Fibroblast of villous mesenchyme (primary cell): ENCODE measurements at places on chromosomes 5 and 9. TPM values are rescaled to one million over a fixed set of nuclear protein-coding genes. Genes with fewer than 3 reads are reported as not detected.

GRCh38 chr9:82332018-82332773, 343.6 kb downstream of the SPATA31D1 start:
- DNase-seq = peak; percentile 64

CDC20B gene
- total RNA-seq = not detected in 2 replicates

DNA sequence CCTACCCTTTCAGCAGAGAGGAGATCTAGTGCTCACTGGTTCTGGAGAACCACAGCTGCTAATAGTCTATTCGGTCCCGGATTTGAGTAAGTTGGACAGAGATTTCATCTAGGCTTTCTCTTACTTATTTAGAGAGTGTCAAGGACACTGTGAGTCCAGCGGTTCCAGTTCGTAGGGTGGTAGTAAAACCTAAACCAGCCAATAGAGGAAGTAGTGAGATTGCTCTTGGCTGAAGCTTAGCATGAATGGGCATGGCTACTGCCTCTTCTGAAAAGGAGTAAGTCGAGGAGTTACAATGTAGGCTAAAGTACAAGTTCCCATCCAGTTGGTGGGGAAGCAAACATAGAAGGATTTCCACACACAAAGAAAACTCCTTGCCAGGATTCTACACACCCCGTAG, 109.6 kb upstream of the MOCS2 start:
- no peak for DNase-seq

GRCh38 chr5:155013526-155013925, at the start of gene KIF4B:
Gene KIF4B (plus strand): TSS chr5:155013755. CDS start chr5:155013860, 105 bp downstream.
- no peak for DNase-seq

FSTL4 gene
- total RNA-seq = under 0.01 TPM in 1 of 2 replicates, not detected in the other

DNA sequence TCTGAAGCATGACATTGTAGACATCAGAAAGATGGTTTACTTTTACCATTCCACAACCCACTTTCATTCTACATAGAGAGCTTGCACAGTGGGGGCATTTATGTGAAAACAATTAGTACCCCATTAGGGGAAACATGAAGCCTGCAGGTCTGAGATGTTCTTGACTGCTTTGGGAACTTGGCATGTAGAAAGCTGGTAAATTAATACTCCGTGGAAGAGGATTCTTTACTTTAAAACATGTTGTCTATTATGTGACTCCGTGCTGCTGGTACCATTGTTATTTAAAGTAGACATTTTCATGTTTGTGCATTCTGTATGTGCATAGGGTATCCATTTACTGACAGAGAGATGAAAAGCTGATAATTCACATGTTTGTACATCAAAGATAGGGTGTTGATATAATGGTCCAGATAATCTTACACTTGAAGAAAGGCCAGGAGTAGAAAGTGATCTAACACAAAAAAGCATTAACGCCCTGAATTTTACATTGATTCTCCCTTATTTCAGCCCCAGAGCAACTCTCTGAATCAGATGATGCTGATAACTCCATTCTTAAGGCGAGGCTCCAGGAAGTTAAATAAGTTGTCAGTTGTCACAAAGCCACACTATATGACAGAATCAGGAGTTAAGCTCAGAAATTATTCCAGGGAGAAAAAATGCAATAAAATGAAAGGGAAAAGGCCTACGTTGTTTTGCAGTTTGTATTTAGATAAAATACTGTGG, 50.1 kb upstream of the CD180 start:
- no peak for DNase-seq

DNA sequence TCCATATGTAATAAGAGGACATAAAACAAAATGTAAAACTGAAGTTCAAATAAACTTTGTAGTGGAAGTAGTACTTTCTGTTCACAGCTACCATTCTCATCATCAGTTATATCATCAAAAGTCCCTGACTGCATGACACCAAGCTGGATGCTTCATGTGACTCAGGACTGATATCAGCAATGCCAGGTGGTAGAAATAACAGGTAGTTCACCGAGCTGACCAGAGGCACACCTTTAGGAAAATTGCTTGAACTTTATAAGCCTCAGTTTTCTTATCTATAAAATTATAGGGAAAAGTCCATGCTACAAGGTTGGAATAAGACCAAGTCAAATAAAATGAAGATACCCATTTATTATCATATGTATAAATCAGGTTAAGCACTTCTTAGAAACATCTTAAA, 124.9 kb upstream of the PTGER4 start:
- no peak for DNase-seq

DNA sequence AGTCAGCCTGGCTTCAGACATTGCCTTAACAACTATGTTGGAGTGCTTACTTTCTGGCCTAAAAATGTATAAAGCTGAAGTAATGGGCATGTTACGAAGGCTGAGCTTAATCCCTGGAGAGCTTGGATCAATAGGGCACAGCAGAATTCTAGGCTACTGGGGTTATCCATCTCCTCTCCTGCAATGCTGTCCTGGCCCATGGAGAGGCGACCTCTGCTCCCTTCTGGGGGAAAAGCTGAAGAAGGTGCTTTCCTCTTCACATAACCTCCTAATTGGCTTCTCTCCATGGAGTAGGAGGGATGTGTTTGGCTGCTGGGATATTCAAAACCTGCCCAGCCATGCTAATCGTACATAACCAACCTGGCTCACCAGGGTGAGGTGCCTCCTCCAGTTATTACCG, 403.5 kb downstream of the DMRT2 start:
- DNase-seq = no peak

DNA sequence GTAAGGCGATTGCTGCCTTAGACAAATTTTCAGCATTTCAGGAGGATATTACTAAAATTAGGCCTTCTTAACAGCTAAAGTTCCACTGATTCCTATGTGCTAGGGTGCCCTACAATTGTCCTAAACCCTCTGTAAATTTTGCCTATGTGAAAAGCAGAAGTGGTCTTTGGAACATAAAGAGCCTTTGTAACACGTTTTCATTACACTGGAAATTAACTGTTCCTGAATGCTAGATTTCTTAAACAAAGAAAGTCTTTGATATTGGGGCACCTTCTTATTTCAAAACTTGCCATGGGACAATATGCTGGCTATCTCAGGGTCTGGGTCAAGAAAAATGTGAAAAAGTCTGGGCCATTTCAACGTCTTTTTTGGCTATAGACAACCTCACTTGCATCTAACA, 60.4 kb upstream of the MOCS2 start:
- no peak for DNase-seq

CNTNAP3 gene
- total RNA-seq = 0.64 TPM in 1 of 2 replicates, not detected in the other

OLFML2A gene
- 4.3 and 5.5 TPM in 2 replicates for total RNA-seq

CD180 gene
- not detected in 2 replicates for total RNA-seq

DNA sequence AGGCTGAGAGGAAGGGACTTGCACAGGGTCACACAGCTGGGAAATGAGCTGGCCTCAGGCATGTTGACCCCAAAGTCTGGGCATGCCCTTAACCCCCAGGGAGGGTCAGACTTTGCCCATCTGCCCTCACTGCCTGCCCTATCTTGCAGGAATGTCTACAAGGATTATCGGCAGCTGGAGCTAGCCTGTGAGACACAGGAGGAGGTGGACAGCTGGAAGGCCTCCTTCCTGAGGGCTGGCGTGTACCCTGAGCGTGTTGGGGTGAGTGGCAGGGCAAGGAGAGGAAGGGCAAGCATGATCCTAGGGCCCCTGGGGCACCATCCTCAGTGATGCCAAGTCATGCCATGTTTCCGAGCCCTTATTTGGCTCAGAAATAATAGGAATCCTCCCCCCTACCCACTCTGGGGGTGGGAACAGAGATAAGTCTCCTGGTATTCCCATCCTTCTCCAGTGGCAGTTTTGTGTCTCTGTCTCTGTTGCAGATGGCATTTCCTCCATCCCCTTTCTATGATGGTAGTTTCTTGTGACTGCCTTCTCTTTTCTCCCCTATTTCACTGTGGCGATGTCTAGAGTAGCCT, 28.5 kb downstream of the GOLGA2 start:
- peak; percentile 72 for DNase-seq

DNA sequence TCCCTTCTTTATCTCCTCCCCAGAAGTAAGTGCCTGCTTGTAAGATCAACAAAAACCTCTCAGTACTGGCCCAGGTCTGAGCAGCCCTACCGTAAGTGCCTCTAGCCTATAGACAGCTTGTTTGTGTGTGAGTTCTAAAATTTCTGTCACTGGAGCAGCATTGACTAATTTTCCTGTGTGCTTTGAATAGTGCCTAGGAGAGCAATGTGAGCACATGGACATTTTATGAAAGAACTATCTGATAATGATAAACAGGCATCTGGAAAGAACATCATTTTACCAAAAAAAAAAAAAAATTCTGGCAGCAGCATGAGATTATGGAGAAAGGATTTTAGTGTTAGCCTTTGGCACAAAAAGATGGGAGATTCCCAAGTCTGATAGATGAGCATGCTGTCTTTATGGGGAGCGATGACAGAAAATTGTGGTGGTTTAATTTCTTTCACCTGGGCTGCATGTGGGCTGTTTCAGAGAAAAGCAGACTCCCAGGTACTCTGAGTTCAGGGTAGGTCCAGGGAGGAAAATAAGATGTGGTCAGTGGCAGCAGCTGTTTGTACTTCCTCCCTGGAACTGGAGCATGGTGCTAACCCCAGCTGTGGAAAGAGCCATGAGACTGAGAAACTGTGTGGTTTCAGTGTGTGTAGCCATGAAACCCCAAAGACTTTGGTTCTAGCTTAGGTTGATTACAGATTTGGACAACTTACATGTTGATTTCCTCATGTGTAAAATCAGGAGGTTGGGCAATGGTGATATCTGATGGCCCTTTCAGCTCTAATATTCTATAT, 419.9 kb downstream of the NTRK2 start:
- no peak for DNase-seq

DNA sequence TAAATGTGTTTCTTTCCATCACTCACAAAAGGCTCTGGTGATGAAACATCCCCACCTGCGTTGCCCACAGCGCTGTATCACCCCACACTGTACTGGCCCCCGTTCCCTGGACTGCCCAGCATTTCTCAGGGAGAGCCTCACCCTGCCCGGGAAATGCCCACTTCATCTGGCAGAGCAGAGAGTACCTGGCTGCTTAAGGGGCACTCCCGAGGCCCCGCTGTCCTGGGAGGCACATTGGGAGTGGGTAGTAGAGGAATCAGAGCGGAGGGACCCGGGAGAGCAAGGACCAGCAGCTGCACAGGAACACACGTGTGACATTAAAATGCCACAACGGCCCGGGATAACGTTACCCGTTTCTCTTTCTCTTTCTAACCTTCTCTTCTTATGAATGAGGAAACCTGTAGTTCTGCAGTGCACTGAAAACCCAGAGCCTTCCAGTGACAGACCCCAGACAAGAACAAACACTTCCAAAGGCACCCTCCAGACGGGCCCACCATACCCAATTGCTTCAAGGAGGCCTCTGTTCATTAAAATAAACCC, 110.0 kb downstream of the ROR2 start:
- no peak for DNase-seq

LCN6 gene
- total RNA-seq = not detected in 2 replicates

- DNase-seq = no peak
Measured at GRCh38 chr5:150133581-150134197, 22.0 kb downstream of the PDGFRB start.
